Stimulated activated CD8-positive, alpha-beta memory T cell treated with anti-CD3 and anti-CD28 coated beads, Interleukin-4, amount 100 ng/mL, for 4 hours (primary cell): ENCODE measurements at places on chromosomes 3 and 15.

- no peak for DNase-seq
Observed at GRCh38 chr15:100093211-100094126, 248.3 kb downstream of the ADAMTS17 start.

GRCh38 chr3:121477589-121477988 lies 68.2 kb downstream of the POLQ start:
- DNase-seq, result no peak

DNA sequence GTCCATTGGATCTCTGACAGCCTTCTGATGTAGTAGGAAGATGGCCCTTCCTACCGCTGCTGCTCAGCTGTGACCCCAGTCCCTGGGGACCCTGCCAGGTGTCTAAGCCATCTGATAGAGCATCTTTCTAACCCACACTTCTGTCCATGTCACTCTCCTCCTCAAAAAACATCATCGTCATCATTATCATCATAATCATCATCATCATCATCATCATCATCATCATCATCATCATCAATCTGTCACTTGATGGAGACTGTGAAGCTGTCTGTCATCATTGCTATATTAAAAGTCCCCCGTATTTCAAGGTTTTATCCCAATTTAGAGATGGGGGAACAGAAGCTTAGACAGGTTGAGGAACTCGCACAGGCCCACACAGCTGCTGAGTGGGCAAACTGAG lies 75.1 kb upstream of the SLC6A11 start:
- no peak for DNase-seq

DNA sequence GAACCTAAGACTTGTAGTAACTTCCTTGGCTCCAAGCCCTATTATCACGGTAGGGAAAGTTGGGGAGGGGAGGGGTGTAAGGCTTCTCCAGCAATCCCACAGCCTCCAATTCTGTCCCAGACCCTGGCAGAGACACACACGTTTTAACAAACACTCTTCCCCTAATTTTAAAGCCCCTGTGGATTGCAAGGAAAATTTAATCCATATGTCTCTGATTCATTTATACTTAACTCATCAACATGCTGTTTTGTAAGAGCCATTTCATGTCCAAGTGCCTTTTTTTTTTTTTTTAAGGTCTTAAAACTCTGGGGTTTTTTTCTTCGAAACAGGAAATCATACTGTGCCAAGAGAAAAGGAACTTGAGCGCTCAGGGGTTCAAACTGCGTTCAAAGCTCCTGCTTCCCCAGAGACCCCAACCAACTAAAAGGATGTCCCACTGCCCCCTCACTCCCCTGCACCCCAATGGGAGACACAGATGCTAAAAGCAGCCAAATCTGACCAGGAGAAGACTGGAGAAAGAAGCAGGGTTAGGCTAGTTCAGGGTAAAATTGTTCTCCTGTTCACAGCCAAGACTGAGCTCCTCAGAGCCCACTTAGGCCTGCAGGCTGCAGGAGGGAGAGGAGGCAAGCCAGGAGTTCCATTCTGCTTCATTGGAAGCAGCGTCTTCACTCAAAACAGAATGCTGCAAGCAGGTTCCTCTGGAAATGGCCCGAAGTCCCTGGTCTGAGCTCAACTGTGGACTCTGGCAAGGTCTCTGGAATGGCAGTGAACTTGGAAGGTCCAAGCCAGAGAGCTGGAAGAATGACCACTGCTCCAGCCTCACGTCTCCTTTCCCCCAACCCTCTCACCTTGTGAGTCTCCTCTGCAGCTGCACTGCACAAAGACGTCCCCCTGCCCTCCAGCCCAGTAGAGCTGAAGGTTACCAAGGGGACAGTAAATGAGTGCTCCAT lies 172.5 kb downstream of the NTRK3 start:
- no peak for DNase-seq

DNA sequence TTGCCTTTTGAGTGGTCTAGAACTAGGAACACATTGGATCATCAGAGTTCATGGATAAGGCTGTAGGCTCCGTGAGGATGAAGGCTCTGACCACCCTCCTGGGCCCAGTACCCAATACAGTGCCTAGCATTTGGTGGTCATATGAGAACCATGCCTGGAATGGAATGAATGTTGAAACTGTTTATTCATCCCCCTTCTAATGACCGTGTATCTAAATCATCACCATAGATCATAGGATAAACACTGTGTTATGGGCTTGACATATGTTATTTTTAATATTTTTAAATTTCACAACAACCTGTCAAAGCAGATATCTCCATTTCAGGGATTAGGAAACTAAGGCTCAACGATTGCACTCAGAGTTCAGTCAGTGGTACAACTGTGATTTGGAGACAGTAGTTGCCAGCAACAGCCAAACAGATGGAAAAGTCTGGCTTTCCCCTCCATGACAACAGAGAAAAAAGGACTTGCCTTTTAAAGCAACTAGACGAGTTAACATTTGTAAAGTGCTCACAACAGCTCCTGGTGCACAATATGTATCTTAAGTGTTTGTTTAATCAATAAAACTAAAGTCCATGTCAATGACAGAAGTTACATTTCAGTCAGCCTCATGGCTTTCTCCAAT lies 89.6 kb downstream of the TMEM266 start:
- no peak for DNase-seq
